ENCODE measurements at places on chromosomes 7 and 10.

DNA sequence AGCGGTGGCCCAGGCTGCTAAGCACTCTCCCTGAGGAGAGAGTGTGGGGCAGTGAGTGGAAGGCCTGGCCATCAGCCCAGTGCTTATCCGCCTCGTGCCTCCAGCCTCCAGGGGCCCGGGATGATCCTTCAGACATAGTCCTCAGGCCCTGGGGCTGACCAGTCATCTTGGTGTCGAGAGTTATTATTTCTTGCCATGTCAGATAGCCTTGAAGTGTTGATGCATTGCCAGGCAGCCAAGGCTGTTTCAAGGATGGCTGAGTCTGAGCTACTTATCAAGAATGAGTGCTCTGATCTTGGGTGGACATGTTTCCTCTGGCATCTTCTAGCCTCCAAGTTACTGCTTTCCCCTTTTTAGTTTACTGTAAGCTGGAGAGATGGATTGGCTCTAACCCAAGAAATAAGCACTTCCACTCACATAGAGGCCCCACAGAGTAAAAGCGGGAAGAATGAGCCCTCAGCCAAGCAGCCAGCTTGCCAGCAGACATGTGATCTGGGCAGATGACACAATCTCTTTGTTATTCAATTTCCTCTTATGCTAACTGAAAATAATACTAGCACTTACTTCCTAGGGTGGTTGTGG, 136.5 kb upstream of the NAMPT start:
- DNase-seq = no peak

- DNase-seq = no peak
These were observed 48.2 kb upstream of the NFKB2 start for GRCh38 chr10:102347236-102347828.

GRCh38 chr10:69456880-69457693, 5.8 kb downstream of the TSPAN15 start:
- DNase-seq = no peak

DNA sequence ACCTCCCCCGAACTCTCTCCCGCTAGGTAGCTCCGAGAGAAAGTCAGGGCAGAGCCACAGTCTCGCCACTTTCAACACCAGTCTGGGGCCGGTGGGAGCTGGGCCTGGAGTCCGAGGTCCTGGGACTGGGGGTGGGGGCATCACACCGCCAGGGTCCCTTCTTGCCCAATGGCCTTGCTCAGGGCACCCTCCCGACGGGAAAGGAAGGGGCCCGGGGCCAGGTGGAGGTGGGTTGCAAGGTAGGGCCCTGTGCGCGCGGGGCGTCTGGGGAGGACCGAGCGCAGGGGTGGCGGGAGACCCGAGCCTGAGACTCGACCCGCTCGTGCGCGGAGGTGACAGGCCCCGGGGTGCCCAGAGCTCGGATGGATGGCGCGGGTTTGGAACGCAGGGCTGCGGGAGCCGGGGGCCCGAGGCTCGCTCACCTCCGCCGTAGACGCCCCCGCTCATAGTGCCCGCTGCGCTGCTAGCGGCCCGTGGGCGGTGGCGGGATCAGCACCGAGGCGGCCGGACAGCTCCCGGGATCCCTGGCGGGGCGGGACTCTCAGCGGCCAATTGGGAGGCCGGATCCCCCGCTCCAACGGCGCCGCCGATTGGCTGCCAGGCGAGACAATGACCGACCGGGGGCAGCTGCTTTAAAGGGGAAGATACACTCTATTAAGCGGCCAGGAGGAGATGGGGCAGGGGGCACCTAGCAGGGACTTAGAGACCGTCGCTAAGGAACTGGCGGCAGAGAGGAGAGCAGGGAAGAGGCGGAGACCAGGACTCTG, at the start of gene ACTL6B:
TSS of gene ACTL6B (minus strand) at position 541 of the 767 bp plus-strand sequence. CDS start at position 447, 94 bp downstream.
- DNase-seq = no peak

DNA sequence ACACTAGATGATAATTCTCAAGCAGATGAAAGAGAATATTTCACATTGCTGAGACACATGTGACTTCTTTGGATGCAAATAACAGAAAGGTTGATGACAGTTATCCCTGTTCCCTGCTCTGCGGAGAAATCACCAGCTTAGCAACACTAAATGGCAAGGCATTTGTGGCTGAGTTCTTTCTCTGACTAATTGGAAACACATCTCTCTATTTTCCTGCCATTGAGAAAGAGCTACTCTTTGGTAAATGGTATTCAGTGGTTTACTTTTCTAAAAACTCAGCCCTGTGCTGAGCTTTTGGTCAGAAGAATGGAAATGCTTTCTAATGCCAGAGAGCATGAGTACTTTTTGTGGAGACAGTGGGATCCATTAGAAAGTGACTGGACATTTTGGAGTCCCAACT, 771.4 kb downstream of the LRMDA start:
- no peak for DNase-seq

GRCh38 chr10:129953119-129954051, 10.7 kb downstream of the EBF3 start:
- DNase-seq = no peak

- no peak for DNase-seq
These were observed 341.1 kb downstream of the PLXDC2 start for GRCh38 chr10:20157314-20157713.

DNA sequence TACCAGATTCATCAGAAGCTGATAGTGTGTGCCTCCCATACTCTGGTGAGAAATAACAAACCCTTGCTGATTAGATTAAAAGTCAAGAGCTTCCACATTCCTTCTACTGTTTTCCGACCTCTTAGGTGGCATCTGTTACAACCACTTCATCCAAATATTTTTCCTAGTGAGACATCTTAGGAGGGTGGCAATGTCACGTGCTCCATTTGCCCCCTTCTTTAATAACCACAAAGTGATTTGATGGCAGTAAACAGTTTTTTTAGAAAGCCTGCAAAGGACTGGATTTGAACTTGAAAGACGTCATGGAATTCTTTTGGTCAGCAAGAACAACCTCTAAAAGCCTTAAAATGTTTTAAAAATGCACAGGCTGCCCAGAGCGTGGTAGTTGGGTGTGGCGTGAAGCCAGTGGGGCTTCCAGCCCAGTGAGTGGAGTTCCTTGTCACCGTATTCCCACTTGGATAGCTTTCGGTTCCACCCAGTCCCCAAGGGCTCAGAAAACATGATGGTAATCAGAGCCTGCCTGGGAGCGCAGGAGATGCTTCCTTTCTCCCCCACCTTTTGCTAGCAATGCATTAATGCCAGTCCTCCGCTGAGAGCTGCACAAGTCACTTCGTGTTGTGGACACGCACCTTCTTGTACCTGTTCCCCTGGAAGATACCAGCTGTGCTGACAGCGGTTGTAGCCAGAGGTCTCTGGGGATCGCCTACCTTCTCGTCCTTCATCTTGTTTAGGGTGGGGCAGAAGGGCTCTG, 256.4 kb downstream of the KIAA1217 start:
- DNase-seq = no peak

GRCh38 chr10:125868372-125868975, 12.6 kb downstream of the DHX32 start:
- no peak for DNase-seq

GRCh38 chr10:68506411-68506810, 20.9 kb downstream of the SLC25A16 start:
- no peak for DNase-seq

DNA sequence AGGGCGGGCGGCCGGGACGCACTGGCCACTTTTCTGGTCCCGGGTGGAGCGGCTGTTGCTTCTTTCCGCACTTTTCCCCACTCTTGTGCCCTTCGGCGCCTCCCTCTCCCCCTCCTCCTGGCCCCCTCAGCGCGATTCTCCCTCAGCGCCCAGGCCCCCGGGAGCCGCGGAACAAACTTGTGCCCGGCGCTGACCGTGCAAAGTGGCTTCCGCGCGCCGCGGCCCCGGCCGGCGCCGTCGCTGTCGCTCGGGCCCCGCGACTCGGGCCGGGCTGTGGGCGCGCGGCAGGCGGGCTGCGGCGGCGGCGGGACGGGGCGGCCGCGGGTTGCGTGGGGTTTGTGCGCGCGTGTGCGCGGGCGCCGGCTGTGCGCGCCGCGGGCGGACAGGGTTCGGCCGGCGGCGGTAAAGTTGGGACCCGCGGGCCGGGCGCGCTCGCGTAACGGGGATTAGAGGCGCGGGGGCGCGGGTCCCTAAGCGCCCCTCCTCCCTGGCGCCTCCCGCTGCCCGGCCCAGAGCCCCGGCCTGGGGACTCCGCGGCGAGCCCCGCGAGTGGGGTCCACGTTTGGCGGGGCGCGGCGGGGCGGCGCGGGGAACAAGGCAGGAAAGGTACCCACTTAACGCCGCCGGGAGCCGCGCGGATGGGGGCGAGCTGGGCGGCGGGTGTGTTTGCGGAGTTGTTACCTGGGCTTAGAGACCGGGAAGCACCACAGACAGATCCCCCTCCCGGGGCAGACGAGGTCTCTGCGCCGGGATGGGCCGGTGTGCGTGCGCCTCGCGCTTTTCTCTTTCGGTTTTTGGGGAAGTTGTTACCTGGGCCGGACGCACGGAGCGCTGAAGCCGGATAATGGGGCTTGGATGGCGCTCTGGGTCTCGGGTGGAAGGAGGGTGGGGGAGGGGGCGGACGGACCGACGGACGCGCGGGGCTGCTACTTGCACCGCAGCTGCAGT, 860 bp downstream of the ZEB1 start:
- DNase-seq = no peak

- DNase-seq = no peak
These were observed 12.6 kb upstream of the CDH23 start for GRCh38 chr10:71383972-71384687.

DNA sequence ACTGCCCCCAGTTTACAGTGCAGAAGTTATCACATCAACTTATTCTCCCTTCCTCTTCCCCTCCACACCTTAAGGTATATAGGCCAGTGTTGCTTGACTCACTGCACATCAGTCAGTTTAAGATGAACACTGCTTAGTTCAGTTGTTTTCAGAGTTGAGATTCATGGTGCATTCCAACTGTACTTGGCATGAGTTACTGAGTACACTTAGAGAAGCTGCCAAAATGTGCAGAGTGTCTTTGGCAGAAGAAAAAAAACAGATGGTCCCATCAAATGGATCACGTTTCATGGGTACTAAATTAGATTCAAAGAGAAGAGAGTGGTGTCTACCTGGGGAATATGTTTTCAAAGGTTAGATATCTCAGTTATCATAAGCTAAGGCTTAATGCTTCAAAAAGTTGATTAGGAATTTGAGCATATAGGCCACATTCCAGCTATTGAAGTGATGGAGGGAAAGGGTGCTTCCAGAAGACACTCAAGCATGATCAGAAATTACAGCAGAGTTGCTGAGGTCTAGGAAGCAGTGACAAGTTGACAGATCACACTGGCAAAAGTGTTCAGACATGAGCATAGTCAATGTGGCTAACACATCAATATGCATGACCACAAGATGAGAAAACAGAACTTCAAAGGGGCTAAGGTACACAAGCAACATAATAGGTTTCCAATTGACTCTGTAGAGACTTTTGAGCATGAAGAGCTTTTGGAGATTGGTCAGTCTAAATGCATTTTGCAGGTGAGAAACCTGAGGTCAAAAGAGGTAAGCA, 579.2 kb upstream of the CELF2 start:
- no peak for DNase-seq

- DNase-seq = no peak
These were observed 34.5 kb upstream of the RBM20 start for GRCh38 chr10:110609605-110610004.

Data from GM18507 (cell line).